Left kidney (tissue), 8 donors: ENCODE measurements at places on chromosomes 11 and 22.

- no peak for DNase-seq
Observed at GRCh38 chr22:41888627-41889200, 26.2 kb downstream of the SHISA8 start.

GRCh38 chr11:7321473-7322450 lies 70.1 kb downstream of the SYT9 start:
- DNase-seq, result no peak

GRCh38 chr11:117643606-117644300 lies 153.3 kb downstream of the DSCAML1 start:
- DNase-seq, result no peak

- no peak for DNase-seq
Observed at GRCh38 chr22:25987948-25988347, 181.3 kb upstream of the SEZ6L start.

DNA sequence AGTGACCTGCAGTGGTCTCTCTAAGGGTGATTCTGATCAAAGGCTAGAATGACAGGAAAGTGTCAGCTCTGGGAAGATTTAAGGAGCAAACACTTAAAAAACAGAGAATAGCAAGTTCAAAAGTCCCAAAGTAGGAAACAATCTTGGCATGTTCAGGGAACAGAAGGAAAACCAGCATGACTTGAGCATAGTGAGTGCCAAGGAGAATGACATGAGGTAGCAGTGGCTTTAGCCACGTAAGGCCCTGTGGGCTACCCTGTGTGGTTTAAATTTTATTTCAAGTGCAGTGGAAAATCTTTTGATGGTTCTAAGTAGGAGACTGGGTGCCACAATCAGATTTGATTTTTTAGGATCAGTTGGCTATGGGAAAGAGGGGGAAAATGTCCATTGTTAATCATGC lies 149.4 kb downstream of the WNT11 start:
- DNase-seq, result no peak

DNA sequence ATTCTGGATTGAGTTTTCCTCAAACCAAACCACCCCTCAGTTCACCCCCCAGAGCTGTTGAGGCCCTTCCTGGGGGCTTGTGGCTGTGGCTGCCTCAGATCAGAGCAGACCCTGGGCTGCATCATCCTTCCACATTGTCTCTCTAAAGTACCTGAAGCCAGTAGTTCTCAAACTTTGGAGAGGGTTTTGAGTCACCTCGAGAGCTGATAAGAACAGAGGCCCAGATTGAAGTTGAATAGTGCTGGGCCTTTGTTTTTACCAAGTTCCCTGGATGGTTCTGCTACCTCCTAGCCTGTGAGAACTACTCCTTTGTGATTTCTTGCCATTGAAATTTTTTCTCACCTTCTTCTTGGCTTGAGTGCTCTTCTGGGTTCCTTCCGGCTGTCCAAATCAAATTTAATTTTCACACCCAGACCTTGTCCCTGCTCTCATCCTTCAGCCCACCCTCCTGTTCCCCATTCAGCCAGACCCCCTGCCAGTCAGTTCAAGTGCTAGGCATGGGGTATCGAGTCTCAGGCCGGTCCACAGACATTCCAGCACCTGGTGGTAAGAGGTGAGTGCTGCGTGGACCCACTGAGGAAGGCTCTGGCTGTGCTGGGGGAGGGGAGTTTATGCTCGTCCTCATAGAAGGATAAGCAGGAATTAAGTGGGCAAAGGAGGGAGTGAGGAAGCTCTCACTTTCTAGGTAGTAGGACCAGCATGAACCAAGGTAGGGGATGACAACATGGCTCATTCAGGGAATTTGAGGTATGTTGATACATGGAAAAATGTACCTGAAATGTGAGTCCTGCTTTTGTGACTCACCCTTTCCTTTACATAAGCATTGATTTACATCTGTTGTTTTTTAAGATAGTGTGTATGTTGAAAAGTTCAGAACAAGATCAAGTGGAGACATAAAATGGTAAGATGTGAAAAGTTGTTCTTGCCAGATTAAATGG lies 116.5 kb downstream of the PTPRJ start:
- DNase-seq, result no peak

- DNase-seq, result no peak
Observed at GRCh38 chr22:31239771-31240370, 27.8 kb downstream of the LIMK2 start.
